WERI-Rb-1 (cell line): ENCODE measurements at places on chromosomes 6 and 20.

GRCh38 chr6:106803188-106803587, 171.3 kb downstream of the CD24 start:
- DNase-seq, result no peak

GRCh38 chr6:47836046-47836445, 54.2 kb downstream of the OPN5 start:
- DNase-seq, result no peak

DNA sequence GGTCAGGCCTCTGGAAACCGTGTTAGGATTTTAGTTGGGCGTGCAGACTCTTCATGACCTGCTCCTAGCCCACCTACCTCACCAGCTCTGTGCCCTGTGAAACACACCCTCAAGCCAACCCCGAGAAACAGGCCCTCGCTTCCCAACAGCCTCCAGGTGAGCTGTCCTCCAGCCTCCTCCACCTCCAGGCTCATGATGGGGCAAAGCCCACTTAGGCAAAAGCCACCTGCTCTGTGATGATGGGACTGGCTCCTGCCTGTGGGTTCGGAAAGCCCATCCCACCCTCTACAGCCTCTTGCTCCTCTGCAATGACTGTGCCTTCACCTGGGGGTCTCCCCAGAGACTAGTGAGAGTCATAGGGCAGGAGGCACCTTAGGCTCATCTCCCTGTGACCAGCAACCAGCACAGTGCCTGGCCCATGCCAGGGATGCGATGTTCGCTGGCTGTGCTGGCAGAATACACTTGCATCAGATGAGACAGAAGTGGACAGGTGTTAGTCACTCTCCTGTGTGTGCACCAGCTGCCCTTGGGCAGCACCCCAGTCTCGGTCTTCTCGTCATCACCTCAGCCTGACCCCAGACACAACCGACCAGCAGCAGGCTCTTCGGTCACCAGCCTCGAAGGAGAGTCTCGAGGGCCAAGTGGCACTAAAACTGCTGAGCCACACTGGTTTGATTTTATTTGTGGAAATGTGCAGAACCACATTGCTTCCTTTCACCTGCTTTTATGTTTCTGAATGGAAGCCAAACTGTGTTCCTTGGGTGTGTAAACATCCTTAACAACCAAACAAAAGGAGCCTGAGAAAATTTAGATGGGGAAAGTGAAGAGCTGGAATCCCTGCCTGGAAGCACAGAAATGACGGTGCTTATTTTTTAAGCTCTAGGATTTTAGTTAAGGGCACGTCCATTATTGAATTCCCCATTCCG, 10.7 kb downstream of the PXDC1 start:
- DNase-seq, result no peak

DNA sequence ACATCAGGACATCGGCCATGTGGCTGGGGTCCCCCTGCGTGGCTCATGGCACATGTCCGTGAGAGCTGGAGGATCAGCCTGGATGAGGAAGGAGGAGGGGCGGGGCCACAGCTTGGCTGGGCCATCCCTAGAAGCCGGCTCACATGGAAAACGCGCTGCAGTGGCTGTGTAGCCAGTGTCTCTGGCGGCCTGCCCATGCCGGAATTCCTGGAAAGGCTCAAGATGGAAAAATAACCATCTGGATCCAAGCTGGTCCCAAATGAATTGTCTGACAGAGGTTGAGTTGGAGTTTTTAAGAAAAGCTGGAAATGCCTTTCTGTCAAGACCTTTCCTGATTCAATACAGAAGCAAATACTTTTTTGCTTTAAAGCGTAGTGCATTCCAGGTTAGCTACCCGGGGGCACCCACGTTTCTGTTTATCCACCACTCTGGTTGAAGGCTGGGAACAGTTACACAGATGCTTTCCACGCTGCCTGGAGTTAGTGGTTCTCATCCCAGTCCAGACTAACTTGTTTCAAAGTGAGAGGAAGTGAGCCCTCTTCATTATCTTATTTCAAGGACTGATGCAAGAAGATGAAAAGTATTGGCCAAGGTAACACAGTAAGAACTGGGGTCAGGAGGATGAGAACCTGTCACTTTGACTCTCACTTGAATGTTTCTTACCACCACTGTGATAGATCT, 99.0 kb downstream of the GMPR start:
- DNase-seq, result no peak

- no peak for DNase-seq
These were observed 761.9 kb upstream of the MMS22L start for GRCh38 chr6:98044791-98045470.

GRCh38 chr20:48478370-48478769, 349.4 kb downstream of the PREX1 start:
- no peak for DNase-seq

DNA sequence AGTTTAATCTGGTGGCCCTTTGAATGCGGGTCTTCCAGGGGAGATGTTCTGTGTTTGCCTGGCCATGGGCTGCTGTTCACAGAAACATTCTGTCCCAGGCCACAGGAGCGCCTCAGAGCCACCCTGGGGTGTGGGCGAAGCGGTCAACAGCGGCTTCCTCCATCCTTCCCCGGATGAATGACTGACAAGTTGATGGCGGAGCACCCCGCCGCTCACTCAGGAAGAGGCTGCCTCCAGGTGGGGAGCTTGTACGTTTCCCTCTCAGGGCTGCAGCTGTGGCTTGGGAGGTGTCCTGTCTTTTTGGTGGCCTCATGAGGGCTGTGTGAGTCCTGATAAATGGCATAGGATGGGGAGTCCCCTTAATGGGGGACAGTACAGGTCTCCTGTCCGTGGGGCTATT, 178.4 kb downstream of the NRN1 start:
- no peak for DNase-seq

- no peak for DNase-seq
These were observed 1.8 kb upstream of the TGM3 start for GRCh38 chr20:2293971-2294370.

DNA sequence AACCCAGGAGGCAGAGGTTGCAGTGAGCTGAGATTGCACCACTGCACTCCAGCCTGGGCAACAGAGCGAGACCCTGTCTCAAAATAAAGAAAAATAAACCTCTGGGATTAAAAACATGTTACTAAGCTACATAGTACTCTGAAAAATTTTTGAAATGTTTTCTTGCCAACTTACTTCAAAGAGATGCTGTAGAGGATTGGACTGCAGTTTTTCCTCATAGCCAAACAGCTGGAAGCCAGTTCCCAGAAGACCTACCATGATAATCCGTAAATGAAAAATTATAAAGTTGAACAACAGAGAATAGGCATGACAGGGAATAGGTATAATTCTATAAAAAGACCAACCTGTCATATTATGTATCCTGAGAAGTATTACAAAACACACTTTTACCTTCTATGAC, 48.0 kb downstream of the RARS2 start:
- no peak for DNase-seq

GRCh38 chr6:9583753-9584352, 831.0 kb downstream of the TFAP2A start:
- no peak for DNase-seq

DNA sequence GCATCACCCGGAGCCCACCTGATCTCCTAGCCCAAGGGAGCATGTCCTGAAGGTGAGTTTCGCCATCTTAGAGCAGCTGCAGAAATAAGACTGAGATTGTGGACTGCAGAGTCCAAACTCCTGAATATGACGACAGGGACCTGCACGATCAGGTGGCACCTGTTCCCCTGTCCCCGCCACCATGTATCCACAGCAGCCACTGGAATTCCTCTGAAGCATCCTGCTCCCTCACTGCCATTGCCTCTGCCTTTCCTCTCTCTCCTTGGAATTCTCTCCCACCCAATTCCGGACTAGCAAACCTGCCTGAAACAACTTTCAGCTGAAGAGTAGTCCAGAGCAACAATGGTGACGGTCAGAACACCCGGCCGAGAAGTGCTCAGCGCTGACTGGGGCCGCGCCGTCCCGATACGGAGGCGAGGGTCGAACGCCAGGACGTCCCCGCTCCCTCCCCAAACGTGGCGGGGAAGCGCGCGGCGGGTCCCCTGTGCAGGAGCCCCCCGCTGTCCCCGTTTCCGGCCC, 694 bp upstream of the FAM120B start:
- DNase-seq, result no peak

DNA sequence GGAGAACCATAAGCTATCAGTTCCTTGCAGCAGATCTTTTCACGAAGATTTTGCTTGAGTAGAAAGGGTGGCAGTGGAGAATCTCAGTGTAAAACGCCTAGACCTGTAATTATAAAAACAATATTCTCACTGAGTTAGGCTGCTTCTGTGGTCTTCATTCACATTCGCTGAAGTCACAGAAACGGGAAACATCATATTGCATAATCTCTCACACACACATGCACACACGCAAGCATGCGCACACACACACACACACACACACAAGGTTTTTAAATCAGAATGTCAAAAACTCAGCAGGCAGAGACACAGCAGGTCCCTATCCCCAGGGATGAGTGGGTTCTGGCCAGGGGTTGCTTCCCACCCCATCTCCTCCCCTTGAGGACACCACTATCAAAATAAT, 175.5 kb downstream of the ATXN1 start:
- DNase-seq, result no peak

- no peak for DNase-seq
These were observed 33.8 kb downstream of the SULF2 start for GRCh38 chr20:47751449-47751848.

DNA sequence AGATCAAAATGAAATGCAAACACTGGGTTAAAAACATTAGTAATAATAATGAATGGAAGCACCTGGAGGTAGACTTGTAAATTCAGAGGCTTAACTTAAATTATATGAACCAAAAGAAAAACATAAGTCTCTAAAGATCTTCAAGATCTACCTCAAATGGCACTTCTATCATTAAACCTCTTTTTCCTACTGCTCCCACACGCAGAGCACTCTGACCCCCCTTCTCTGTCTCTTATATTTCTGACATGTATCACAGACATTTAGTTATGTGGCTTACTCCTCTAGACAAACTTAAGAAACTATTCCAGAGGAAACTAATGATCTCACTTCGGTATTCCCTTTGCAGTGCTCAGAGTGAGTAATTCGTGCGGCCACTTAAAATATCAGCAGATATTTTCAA, 1.1 kb downstream of the TBC1D32 start:
- no peak for DNase-seq

- DNase-seq, result no peak
These were observed 104.8 kb downstream of the BCKDHB start for GRCh38 chr6:80211286-80211685.

DNA sequence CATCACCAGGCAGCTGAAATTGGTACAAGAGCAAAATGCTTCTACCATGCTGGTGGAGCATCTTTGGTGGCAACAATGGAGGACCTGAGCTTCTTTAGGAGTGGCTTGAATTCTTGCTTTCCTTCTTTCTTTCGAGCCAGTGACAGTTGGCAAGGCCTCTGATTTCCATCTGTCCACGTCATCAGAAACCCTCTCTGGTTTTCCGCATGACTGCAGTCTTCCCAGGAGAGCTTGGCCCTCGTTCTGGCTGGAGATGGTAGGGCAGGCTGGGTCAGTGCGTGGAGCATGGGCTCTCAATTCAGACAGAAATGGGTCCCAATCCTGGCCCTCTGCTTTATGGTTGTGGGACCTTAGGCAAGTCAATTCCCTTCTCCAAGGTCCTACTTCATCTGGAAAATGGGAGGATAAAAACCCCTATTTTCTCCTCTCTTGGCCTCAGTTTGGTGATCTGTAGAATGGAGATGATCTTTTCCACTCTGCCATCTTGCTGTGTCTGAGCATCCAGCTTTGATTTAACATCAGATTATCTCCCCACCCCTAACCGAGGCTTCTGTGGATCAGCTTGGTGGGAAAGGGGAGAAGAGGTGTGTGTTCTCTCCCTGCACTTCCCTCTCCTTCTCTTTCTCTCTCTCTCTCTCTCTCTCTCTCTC, 3.6 kb upstream of the BPIFB1 start:
- DNase-seq, result no peak

GRCh38 chr6:19866985-19867627, 29.9 kb downstream of the ID4 start:
- no peak for DNase-seq

DNA sequence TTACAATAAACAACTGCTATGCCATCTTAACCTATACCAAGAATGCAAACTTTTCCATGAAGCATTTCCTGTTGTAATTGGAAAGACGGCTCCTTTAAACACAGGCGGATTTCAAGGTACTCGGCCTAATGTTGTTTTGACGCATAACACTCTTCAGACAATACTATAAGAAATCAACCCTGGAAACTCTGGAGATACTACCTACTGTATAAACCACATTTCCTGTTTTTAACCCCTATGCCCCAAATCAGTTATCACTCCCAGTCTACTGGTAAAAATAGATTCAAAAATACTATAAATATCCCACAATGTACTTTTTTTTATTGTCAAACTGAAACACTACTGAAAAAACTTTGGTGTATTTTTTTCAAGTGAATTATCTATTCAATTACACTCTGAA, 118.1 kb downstream of the IRF4 start:
- no peak for DNase-seq
